ENCODE measurements at places on chromosomes 7 and 10. TPM values are rescaled to one million over a fixed set of nuclear protein-coding genes. Genes with fewer than 3 reads are reported as not detected.

The PNLIPRP2 gene
- total RNA-seq = 1.2 TPM

The CALY gene
- not detected for total RNA-seq

The NRAP gene
- total RNA-seq = not detected

The NYAP1 gene
- 0.75 TPM for total RNA-seq

The GPR15LG gene
- not detected for total RNA-seq

The PODXL gene
- 27.3 TPM for total RNA-seq

The EVX1 gene
- not detected for total RNA-seq

The ITGB8 gene
- 12.0 TPM for total RNA-seq
